ENCODE measurements at places on chromosomes 12 and 14.

- DNase-seq, result no peak
These were observed 6.7 kb downstream of the CIT start for GRCh38 chr12:119870457-119870856.

DNA sequence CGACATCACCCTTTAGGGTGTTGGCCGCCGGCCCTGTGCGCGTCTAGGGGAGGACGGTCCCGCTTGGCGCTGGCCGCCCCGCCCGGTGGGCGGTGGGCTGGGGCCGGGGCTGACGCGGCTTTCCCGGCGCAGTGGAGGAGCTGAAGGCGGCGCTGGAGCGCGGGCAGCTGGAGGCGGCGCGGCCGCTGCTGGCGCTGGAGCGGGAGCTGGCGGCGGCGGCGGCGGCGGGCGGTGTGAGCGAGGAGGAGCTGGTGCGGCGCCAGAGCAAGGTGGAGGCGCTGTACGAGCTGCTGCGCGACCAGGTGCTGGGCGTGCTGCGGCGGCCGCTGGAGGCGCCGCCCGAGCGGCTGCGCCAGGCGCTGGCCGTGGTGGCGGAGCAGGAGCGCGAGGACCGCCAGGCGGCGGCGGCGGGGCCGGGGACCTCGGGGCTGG, 3.6 kb downstream of the TNFAIP2 start:
- no peak for DNase-seq

DNA sequence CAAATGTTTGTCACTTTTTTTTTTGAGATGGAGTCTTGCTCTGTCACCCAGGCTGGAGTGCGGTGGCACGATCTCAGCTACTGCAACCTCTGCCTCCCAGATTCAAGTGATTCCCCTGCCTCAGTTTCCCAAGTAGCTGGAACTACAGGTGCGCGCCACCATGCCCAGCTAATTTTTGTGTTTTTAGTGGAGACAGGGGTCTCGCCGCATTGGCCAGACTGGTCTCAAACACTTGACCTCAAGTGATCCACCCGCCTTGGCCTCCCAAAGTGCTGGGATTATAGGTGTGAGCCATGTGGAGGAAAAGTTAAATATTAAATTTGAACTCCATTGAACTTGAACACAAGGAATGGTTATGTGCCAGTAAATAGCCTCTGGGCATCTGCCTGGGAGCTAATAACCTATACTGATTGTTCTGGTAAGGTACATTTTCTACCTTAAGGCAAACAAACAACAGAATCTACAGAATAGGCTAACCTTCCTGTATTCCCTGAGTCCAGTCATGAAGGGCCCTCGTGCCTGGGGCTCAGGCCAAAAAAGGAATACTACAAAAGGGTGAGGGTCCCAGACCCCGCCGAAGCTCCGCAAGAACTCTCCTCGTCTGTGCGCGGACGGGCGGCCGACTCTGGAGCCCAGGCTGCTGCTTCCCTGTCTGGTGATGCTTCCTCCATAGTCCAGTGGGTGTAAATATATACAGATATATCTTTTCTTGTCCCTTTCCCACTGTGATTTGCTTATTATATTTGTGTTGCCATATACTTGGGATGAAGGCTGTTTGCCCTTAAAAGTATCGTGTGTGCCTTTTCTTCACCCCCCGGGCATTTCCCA, 74.0 kb upstream of the EIF5 start:
- DNase-seq, result no peak

GRCh38 chr12:118827606-118828005, 153.7 kb upstream of the SRRM4 start:
- no peak for DNase-seq

- no peak for DNase-seq
These were observed 32.6 kb upstream of the CD9 start for GRCh38 chr12:6167327-6168280.

DNA sequence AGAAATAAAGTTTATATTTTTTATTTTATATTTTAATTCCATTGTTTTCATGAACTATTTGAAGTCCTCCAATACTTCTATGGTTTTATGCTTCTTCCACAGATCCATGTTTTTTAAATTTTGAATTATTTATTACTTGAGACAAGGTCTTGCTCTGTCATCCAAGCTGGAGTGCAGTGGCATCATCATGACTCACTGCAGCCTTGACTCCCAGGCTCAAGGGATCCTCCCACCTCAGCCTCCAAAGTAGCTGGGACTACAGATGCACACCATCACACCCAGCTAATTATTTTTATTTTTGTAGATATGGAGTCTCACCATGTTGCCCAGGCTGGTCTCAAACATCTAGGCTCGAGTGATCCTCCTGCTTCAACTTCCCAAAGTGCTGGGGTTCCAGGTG, 28.8 kb upstream of the DLGAP5 start:
- no peak for DNase-seq

- DNase-seq, result no peak
These were observed 44.2 kb downstream of the TTC8 start for GRCh38 chr14:88868558-88869159.

GRCh38 chr12:117096501-117097042, 2.6 kb downstream of the TESC start:
- DNase-seq, result no peak
